ENCODE measurements at places on chromosomes 16 and 17.

DNA sequence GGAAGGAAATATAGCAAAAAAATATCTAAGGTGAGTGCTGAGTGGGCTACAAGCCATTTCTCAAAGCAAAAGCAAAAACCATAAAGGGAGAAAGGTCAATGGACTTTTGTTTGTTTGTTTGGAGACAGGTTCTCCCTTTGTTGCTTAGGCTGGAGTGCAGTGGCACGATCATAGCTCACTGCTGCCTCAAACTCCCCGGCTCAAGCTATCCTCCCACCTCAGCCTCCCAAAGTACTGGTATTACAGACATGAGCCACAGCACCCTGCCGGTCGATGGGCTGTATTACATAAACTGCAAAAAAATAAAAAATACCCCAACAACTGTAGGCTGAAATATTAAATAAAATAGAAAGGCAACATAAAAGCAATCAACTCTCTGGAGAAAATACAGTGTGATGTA, 3.5 kb upstream of the RBBP6 start:
- no peak for DNase-seq

- no peak for DNase-seq
These were observed 5.6 kb upstream of the HSBP1 start for GRCh38 chr16:83802135-83802534.

GRCh38 chr17:82060614-82061013, 5.0 kb downstream of the DUS1L start:
- DNase-seq = no peak

DNA sequence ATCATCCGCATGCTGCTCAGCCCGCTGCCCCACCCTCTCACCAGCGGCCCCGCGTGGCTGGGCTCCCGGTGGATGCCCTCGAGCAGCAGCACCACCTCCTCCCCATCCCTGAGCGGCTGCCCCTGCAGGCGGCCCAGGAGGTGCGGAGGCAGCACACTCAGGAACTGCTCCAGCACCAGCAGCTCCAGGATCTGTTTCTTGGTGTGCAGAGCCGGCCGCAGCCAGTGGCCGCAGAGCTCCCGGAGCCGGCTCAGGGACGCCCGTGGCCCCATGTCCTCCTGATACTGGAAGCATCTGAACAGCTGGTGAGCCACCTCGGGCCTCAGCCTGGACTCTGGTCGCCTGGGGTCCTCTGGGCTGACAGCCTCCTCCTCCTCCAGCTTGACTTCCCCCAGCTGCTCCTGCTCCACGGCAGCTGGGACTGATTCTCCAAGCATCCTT, 6.6 kb downstream of the ZSCAN10 start:
- no peak for DNase-seq

DNA sequence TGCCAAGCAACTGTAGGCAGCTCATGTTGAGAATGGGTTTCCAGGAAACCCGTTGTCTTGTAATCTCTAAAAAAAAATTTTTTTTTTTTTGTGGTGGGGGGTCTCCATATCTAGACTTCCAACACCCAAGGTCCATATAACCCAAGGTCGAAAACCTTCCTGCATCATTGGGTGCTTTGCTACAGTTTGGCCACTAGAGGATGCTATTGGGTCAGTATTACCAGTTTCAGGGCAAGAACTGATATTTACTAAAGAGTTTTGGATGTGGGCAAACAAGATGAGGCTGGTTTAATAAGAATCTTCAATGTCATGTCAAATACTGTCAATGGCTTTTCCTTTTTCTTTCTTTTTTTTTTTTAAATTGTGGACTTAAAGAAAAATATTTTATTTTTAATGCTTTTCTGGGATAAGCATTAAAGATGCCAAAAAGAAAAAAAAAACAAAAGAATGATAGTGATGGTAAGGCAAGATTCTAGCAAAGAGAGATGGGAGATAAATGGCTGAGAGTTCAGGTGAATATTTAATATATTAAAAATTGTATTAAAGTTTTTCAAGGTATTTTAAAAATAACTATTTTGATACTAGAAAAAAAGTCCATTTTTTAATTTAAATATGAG, 62.2 kb downstream of the DHRS7C start:
- DNase-seq = no peak

DNA sequence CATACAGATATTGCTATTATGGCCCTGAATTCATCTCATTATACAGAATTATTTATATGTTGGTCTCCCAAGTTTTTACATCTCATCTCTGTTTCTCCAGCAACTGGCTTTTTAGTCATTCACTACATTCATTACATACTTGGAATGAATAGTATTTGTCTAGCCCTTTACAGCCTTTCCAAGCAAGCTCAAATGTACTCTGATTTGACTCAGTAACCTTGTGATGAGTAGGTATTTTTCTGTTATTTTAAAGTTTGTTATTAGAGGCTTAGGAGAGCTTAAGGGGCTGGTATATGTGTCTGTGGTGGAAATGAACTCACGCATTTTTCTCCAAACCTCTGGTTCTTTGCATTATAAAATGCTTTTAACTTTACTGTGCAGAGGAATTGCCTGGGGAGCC, 224.7 kb downstream of the SNX29 start:
- DNase-seq = no peak

- no peak for DNase-seq
These were observed 6.8 kb downstream of the RAB40B start for GRCh38 chr17:82691714-82692113.

DNA sequence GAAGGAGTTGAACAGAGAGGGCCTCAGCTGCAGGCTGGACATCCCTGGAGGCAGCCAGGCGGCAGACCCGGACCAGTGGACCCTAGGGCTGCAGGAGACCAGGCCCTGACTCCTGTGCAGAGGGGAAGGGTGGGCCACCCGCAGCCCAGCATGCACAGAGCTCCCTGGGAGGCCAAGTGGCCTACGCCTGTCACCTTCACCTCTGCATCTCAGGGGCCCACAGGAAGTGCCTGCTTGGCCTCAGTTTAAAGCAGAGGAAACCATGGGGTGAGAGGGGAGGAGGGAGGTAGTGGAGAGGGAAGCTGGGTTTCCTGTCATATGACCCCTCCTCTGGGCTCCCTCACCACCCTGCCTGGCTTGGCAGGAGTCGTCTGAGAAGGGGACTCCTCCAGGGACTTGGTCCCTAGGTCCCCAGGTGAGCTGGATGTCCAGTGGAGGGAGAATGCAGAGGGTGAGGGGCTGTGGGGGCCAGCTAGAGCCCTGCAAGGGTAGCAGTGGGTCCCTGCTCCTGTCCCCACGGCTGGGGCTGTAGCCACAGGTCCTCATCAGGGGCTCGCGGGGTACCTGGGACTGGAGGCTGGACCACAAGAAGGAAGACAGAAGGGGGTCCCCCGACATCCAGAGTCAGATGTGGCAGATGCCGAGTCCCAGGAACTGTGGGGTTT, at the start of gene TMC8:
Gene TMC8, plus strand, starts transcription at position 335 of the 665 bp plus-strand sequence. CDS start 818 bp downstream, outside the sequence.
- DNase-seq = peak; percentile 82

- DNase-seq = no peak
These were observed 29.6 kb downstream of the HS3ST3B1 start for GRCh38 chr17:14330492-14330962.

- no peak for DNase-seq
These were observed 52.0 kb downstream of the MRM3 start for GRCh38 chr17:834136-834535.

DNA sequence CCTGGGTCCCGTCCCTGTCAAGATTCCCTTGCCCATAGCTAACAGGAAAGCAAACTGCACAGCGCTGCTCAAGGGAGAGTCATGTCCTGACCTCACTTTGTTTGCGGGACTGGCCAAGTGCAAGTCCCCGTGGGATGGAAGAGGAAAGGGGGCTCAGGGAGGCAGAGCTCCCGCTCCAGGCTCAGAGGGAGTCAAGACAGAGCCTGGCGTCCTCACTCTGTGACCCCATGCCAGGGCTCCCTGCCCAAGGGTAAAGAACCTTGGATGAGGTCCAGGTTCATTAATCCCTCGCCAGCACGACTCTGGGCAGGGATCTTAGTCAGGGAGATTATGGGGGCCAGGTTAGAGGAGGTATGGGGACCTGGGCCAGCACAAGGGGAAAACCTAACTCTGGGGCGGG, 51.5 kb upstream of the CBX4 start:
- DNase-seq = no peak

- DNase-seq = no peak
These were observed 3.6 kb downstream of the BORCS6 start for GRCh38 chr17:8186446-8186786.

GRCh38 chr17:65173284-65173793, 36.2 kb downstream of the RGS9 start:
- DNase-seq = peak; percentile 81

DNA sequence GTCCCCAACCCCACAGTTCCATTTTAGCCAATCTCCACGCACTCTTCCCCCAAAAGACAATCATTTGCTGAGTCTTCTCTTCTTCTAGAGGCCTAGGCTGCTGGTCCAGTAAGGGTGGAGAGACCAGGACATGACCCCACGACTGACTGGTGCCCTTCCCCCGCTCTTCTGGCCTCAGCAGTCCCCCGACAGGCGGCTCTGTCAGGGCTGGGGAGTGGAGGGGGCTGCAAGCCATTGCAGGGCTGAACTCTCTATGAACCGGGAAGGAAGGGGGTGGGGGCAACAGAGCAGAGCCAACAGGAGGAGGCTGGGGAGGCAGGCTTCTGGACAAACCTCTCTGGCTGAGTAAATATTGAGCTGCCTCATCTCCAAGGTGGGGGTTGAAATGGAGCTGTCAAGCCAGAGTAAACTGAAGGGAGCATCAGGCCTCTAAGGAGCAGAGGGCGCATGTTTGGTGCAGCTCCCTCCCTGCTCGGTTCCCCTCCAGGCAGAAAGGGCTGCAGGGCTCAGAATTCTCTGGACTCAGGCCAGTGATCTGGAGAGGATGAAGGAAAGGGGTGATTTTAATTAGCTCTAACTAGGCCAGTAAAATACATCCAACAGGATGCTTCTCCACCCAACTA, 8.7 kb downstream of the HOXB1 start:
- DNase-seq = no peak

- DNase-seq = no peak
These were observed 938 bp downstream of the NCOR1 start for GRCh38 chr17:16214190-16215001.

DNA sequence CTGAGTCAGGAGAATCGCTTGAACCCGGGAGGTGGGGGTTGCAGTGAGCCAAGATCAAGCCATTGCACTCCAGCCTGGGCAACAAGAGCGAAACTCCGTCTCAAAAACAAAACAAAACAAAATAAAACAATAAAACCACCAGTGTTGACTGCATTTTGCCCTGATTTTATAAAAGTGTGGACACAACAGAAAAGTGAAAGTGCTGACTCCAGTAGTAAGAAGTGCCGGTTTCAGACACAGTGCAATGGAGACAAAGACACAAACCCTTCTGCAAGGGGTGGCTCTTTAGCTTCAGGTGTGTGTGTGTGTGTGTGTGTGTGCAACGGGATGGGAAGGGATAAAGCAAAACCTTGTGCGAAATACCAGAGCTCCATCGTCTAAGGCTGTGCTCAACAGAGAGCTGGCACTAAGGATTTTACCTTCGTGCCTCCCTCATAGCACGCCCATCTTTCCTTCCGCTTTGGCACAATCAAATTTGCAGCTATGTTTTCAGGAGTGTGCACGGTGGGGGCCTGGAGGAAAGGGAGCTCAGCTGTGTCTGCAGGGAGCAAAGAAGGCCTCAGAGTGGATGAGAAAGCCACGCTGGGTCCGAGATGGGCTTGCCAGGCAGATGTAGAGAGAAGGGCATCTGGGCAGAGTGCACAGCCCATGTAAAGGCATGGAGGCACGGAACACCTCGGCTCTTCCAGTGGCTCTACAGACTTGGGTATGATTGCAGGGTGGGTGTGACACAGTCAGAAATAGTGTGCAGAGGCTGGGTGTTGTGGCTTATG, 15.5 kb downstream of the MXRA7 start:
- DNase-seq = no peak

GRCh38 chr16:19520861-19521331, 1.0 kb downstream of the GDE1 start:
- no peak for DNase-seq

DNA sequence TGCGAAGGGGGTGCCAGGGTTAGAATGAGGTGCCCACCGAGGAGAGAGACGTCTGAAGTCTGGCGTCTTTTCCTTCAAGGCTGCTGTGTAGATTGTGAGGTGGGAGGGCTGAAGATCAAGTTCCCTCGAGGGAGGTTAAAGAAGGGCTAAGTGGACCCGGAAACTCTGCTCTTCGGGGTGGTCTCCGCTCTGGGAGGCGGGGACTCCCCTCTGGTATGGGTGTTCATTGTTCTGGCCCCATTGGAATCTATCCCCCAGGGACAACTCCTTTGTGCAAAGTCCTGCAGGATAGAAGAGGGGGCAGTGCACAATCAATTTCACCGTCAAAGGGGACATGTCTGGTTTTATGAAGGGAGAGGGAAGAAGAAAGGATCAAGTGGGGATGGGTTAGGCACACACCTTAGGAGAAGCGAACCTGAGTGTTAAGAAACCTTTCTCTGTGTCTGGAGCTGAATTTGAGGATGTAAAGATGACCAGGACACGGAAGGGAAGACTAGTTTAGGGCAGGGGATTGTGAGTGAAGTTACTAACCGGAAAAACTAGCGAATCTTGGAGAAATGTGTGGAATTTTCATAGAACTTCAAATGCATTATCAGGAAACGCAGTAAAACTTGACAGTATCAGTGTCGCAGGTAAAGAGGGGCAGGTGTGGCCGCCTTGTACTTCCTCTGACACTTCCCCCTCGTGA, 809 bp upstream of the RAB34 start:
- DNase-seq = no peak

GRCh38 chr17:50681263-50682200, 26.2 kb downstream of the ANKRD40 start:
- DNase-seq = no peak

- no peak for DNase-seq
These were observed 46.9 kb upstream of the DLX4 start for GRCh38 chr17:49922095-49922494.

DNA sequence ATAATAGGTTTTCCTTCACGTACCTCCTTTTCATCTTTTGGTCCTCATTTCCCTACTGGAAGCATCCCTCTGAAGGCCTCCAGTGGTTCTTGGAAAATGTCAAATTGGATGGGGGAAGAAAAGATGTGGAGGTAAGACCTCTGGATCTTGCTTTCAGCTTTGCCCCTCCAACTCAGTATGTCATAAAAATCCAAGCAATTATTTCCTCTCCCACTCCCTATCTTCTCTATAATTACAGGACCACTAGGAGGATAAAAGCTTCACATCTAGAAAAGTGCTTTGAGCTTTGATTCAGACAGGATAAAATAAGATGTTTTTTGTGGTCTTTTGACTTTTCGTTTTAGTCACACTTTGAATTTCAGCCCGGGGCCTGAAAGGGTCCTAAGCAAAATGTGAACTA, 1.7 kb downstream of the TTLL6 start:
- no peak for DNase-seq

GRCh38 chr16:74099530-74099929, 197.1 kb upstream of the PSMD7 start:
- no peak for DNase-seq

GRCh38 chr17:45052052-45052772, 780 bp upstream of the DCAKD start:
- DNase-seq = peak; percentile 74

- DNase-seq = no peak
These were observed 219.1 kb downstream of the STX8 start for GRCh38 chr17:9356488-9356911.

- no peak for DNase-seq
These were observed 16.6 kb upstream of the MLYCD start for GRCh38 chr16:83882163-83882885.

- DNase-seq = no peak
These were observed 40.5 kb upstream of the KLHDC4 start for GRCh38 chr16:87806261-87806640.

Data from activated CD8-positive, alpha-beta memory T cell treated with anti-CD3 and anti-CD28 coated beads, Interleukin-2, amount 50 U/mL, for 48 hours (primary cell).